Suppressor macrophage (primary cell): ENCODE measurements at places on chromosomes 5 and 9.

- no peak for DNase-seq
These were observed 91.8 kb upstream of the CCDC112 start for GRCh38 chr5:115388240-115388639.

DNA sequence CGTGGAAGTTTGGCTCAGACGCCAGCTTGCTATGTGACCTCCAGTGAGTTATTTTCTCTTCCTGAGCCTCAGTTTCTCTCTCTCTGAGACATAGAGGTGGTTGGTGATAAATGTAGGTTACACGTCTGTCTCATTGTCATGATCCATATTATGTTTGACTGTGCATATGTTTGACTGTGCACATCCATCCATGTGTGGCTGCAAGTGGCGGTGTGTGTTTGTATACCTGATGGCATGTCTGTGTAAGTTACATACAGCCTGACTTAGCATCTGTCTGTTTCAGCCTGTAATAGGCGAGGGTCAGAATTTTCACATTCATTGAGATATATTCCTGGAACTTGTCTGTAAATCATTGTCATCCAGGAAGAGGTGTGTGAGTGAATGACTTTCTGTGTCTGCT lies 3.3 kb downstream of the SPARC start:
- DNase-seq = no peak

GRCh38 chr5:178189433-178189832 lies 2.3 kb upstream of the GMCL2 start:
- DNase-seq = no peak

DNA sequence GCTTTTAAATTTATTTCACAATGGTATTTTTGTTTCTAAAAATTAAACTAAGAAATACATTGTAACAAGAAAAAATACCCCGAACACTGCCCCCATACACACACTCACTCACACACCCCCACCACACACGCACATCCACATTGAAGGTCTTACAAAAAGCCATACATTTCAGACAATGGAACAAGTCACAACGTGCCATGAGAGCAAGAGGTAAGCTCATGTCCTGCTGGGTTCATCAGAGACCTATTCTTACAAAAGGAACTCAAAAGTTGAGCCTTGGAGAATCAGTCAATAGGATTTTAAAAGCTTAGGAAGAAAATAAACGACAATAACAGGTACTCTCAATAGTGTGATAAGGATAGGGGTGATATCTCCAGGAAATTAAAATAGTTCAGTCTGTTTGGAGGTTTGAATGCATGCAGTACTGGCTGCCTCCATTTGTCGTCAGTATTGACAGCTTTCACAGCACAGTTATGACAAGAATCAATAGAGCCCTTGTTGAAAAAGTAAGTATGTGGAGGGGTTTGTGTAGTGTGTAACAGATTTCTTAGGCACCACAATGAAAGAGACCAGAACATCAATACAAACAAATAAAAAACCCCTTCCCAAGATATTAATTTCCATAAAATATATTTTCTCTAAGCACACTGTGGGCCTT lies 1826.2 kb upstream of the CDH6 start:
- no peak for DNase-seq

- DNase-seq = no peak
These were observed 3.3 kb upstream of the PRLR start for GRCh38 chr5:35233601-35234000.

GRCh38 chr5:53095217-53095616 lies 14.3 kb downstream of the MOCS2 start:
- no peak for DNase-seq

- DNase-seq = no peak
These were observed 61.2 kb downstream of the ELL2 start for GRCh38 chr5:95900383-95900958.
